Hair follicular keratinocyte (primary cell): ENCODE measurements at places on chromosomes 12 and 14. TPM values are rescaled to one million over a fixed set of nuclear protein-coding genes. Genes with fewer than 3 reads are reported as not detected.

Gene MUCL1
- total RNA-seq, result not detected in 2 replicates

Gene IL26
- not detected in 2 replicates for total RNA-seq

Gene KRT82
- total RNA-seq, result not detected in 2 replicates

Gene CLEC12A
- total RNA-seq, result not detected in 2 replicates

Gene IL22
- total RNA-seq, result not detected in 2 replicates

Gene PHLDA1
- total RNA-seq, result 184 and 321 TPM in 2 replicates

Gene KLRC2
- total RNA-seq, result not detected in 2 replicates

Gene GNB3
- 0.47 and 0.49 TPM in 2 replicates for total RNA-seq

Gene PUS7L
- total RNA-seq, result 7.5 and 13.0 TPM in 2 replicates

Gene MMP14
- 365 and 745 TPM in 2 replicates for total RNA-seq

Gene CIT
- total RNA-seq, result 8.4 and 16.1 TPM in 2 replicates

Gene TMEM229B
- 3.0 and 3.1 TPM in 2 replicates for total RNA-seq

Gene BMP4
- 0.91 TPM in 1 of 2 replicates, not detected in the other for total RNA-seq

Gene NEUROD4
- not detected in 2 replicates for total RNA-seq

Gene FOXG1
- not detected in 2 replicates for total RNA-seq

Gene SLC25A47
- not detected in 2 replicates for total RNA-seq

Gene PLD4
- total RNA-seq, result not detected in 2 replicates

Gene GATC
- 13.2 and 15.9 TPM in 2 replicates for total RNA-seq

Gene SLC4A8
- 0.30 and 0.70 TPM in 2 replicates for total RNA-seq

Gene DIO2
- total RNA-seq, result not detected in 2 replicates

Gene AGAP2
- total RNA-seq, result 0.80 and 0.94 TPM in 2 replicates

Gene STXBP6
- not detected in 2 replicates for total RNA-seq

Gene KRT6C
- 11.7 and 19.2 TPM in 2 replicates for total RNA-seq

Gene PTCSC3
- total RNA-seq, result not detected in 2 replicates

Gene PLEKHH1
- 3.3 and 3.4 TPM in 2 replicates for total RNA-seq

Gene GPR162
- not detected in 2 replicates for total RNA-seq

Gene GPR84
- total RNA-seq, result 0.23 TPM in 1 of 2 replicates, not detected in the other

Gene ARG2
- total RNA-seq, result 60.0 and 83.0 TPM in 2 replicates

Gene RDH5
- 2.2 TPM in 1 of 2 replicates, not detected in the other for total RNA-seq

Gene PARP11
- total RNA-seq, result 5.4 and 6.4 TPM in 2 replicates

Gene CCND2
- total RNA-seq, result 186 and 208 TPM in 2 replicates

Gene RNASE7
- total RNA-seq, result 5.5 and 22.4 TPM in 2 replicates

Gene PTPRQ
- not detected in 2 replicates for total RNA-seq

Gene KCNA5
- total RNA-seq, result not detected in 2 replicates

Gene ADCY4
- 0.23 and 0.34 TPM in 2 replicates for total RNA-seq

Gene RERG
- total RNA-seq, result not detected in 2 replicates

Gene CYP46A1
- total RNA-seq, result not detected in 2 replicates

Gene RTL1
- not detected in 2 replicates for total RNA-seq

Gene REP15
- total RNA-seq, result 0.08 and 0.62 TPM in 2 replicates

Gene HHIPL1
- 0.23 and 1.6 TPM in 2 replicates for total RNA-seq
